ENCODE measurements at places on chromosomes 3 and 15. TPM values are rescaled to one million over a fixed set of nuclear protein-coding genes. Genes with fewer than 3 reads are reported as not detected.

- no peak for DNase-seq
Measured at GRCh38 chr3:71702131-71703024, 22.8 kb downstream of the EIF4E3 start.

DNA sequence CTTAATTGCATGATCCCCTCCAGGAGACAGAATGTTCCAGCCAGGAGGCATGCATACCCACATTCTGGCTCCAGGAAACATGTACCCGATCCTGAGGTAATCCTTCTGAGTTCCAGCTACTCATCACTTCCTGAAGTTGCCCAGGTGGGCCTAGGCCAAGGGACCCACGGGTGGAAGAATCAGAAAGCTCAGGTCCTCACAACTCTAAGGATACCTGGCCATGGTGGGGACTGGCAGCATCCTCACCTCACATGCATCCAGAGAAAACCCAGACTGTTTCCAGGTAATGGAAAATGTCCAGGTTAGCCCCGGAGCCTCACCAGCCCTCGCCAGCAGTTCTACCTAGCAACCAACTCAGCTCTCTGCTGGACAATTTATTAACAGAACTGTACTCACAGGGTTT, 78.2 kb downstream of the DAPK2 start:
- no peak for DNase-seq

The CCDC12 gene
- 18.6 TPM for total RNA-seq

DNA sequence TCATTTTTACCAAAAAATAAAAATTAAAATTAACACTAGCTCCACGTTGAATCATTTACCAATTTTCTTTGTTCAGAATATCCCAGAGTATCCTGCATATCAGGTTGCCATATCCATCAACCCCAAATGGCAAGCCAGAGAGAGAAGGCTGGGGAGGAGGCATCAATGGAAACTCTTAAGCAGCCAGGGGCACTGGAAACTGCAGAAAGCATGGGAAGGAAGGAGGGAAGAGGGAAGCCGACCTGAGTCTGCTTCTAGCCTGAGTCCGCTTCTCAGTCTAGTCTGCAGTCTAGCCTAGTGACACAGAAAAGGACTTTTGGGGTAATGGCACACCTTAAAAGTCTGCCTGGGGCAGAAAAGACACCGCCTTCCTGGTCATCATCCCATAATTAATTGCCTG, 1.6 kb upstream of the MTHFS start:
- no peak for DNase-seq

DNA sequence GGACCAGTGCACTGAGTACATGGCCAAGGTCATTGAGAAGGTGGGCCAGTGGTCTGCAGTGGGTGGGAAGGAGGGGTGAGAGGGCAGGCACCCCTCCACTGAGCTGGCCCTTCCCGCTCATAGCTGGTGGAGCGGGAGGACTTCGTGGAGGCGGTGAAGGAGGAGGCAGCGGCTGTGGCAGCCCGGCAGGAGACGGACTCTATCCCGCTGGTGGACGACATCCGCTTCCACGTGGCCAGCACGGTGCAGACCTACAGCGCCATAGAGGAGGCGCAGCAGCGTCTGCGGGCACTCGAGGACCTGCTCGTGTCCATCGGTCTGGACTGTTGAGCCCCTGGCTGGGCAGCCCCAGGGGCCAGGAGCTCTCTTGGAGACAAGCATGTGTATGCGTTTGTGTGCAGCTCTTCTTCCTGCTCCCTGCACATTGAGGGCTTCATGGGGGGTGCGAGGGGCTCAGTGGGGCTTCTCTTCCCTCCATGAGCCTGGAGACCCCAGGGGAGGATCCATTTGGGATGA, 7.5 kb downstream of the ABTB1 start:
- DNase-seq, result no peak

GRCh38 chr3:16388850-16389441, 123.9 kb downstream of the OXNAD1 start:
- DNase-seq, result peak; percentile 96

- DNase-seq, result no peak
Measured at GRCh38 chr3:8625991-8626390, 18.6 kb downstream of the SSUH2 start.

DNA sequence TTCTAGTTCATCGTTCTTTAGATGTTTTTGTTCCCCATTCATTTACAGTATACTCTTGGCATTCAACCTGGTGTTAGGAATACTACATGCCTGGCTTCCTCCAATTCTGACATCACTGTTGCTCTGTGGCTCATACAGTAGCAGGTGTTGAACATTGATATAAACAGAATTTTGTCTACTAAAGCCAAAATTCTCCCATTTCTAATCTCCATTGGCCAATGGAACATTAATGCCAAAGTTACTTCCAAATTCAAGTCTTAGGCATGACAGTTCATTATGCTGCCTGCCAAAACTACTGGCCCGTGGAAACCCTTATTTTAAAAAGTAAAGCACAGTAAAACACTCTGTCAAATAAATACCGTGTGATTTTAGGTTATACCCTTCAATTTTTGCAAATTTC, 368.0 kb downstream of the NAALADL2 start:
- no peak for DNase-seq

The ISL2 gene
- 0.64 TPM for total RNA-seq

The THRB gene
- 5.2 TPM for total RNA-seq

DNA sequence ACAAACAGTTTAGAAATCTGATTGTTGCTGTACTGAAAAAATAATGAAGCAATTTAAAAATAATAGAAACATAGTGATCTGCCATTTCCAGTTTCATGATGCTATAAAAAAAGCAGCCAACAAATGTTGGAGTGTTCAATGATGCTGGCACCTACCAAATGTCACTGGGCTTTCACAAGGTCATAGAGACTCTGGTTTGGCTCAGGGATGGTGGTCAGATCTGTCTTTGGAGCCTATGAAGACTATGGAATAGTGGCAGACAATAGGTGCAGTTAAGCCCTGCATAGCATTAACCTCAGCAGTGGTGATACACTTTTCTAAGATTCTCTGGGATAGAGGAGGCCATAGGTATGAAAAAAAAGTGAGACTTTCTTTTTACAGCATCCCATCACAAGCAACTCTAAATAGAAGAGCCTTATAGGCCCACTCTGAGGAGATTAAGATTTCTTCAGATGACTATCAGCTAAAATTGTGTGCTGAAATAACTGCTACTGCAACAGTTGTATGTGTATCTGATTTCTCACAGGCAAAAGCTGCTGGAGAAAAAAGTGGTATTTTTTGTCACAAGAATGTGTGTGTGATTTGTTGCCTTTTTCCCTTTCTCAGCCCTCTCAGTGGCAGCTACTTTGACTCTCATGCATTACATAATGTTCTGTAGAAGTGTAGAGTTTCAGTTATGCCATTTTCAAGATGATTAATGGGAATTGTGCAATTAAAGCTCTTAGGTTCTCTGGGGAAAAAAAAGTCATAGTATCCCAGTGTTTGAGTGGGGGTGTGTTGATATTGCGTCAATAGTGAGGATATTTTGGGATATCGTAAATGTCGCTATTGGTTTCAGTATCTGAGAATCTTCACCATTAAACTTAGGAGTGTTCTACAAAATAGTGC, 137.4 kb downstream of the MBNL1 start:
- peak; percentile 98 for DNase-seq

DNA sequence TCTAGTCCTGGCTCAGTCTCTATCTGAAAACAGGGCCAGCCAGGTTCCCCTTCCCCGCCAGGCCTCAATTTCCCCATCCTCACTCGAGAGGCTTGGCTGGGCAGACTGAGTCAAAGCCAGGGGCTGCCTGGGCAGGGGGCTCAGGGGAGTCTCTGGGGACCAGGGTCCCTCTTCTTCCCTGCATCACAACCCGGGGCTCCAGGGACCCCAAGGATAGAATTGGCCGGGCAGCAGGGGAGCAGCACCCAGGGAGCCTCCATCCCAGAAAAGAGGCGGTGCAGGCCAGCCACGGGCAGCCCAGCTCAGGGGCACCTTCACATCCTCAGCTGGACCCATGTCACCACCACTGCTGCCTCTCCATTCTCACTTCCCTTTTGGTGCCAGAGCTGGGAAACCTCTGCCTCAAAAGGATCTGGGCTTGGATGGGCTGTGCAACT, 13.3 kb upstream of the PLXND1 start:
- no peak for DNase-seq

- DNase-seq, result peak; percentile 11
Measured at GRCh38 chr15:81893182-81893835, 152.5 kb downstream of the MEX3B start.

- DNase-seq, result no peak
Measured at GRCh38 chr3:181855825-181856224, 144.1 kb downstream of the SOX2 start.

GRCh38 chr3:52469001-52469400, 13.6 kb downstream of the NISCH start:
- DNase-seq, result peak; percentile 69

DNA sequence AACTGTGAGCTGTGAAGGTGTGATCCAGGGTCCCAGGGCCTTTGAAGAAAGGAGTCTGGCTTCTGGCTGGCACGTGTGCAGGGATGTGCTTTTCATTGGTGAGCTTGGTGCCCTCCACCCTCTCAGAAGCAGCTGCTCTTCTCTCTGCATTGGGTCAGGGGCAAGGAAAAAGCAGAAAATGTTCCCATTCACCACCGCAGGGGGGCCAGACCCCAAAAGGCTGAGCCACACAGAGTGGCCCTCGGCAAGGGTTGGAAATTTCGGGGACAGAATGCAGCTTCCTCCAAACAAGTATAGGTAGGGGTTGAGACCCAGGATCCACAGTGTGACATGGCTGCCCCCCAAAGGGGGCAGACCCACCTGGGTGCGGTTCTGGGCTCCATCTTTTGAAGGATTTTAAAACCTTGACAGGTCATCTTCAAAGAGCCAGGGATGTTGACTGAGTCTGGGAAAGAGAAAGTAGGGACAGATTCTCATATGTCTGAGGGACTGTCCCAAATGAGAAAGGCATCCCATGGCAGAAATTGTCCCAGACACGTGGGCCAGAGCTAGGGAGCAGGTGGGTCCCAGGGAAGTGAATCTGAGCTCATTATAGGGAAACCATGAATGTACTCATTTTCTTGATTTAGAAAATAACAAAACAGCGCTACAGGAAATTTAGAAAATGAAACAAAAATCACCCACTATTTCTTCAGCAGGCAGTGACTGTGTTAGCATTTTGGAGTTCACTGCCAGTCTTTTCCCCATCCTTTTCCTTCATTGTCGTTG, 2.7 kb downstream of the CSK start:
- no peak for DNase-seq

The IL17RE gene
- total RNA-seq, result 0.64 TPM

The PRR20G gene
- not detected for total RNA-seq

DNA sequence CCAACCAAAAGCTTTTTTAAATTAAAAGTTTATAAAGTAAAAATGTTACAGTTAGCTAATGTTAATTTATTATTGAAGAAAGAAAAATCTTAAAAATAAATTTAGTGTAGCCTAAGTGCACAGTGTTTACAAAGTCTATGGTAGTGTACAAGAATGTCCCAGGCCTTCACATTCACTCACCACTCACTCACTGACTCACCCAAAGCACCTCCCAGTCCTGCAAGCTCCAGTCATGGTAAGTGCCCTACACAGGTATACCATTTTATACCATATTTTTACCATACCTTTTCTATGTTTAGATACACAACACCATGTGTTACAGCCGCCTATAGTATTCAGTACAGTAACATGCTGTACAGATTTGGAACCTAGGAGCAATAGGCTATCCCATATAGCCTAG, 29.1 kb downstream of the SSR3 start:
- no peak for DNase-seq

The SPINK8 gene
- total RNA-seq, result not detected

The PLXNB1 gene
- total RNA-seq, result 35.0 TPM

DNA sequence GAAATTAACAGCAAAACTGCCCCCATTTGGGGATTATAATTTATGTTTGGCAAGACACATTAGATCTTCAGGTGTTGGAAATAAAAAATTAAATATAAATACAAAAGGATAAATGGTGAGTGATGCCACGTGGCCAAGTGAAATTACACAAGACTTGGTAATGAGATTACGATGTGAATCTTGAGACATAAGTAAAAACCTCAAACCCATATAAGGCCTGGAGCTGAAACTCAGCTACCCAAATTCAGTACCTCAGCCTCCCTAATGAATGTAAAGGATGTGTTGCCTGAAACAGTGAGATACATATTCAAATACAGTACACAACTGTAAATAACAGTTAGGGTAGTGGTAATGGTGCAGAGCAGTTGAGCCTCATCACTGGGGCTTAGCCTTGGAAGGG, 1146.6 kb downstream of the OTOL1 start:
- peak; percentile 25 for DNase-seq

DNA sequence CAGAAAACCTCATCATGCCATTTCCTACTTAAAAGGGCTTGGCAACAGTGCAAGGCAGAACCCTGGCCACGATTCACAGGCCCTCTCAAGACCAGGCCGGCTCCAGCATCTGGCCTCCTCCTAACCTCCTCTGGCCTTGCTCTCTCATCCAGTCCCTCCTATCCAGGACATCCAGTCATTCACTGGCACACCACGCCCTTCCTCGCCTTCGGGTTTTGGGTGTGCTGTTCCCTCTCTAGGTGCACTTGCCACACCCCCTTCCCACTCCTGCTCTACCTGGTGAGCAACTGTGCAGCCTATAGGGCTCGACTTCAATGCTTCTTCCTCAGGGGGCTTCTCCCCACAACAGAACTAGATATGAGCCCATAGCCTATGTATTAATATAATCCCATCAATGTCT, 317.1 kb downstream of the ARRDC4 start:
- DNase-seq, result no peak

The LIPH gene
- under 0.01 TPM for total RNA-seq

DNA sequence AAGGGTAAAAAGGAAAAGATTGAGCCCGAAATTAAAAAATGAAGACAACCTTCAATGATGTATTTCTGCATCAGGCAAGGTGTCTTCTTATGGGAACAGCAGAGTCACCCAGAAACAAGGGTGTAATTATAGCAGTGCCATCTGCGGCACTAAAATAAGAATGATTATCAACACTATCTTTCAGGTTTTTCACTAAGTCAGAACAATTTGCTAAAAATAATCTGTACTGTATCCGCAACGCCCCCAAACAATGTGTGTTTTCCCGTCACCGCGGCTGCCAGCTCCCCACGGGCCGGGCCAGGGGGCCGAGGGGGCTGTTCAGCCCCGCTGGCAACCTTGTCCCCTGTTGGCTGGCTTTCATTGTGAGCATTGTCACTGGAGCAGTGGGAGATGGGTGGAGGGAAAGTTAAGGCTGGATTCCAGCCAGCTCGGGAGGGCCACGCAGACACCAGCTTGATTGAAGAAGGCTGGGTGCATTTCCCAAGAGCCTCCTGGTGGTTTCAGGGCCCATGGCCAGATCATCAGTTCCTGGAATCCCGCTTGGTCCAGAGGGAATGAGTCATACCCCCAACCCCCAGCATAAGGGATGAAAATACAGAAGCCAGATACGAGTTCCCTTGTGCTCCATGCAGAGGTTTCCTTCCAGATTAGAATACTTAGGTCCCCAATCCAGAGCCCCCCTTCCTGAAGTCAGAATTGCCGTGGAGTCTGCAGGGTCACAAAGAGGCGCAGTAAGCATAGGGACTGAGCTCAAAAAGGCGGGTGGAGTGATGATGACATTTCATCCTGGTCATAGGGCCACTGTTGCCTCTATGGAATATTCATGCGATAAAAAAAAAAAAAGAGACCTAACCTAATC, 90.2 kb upstream of the KLF13 start:
- DNase-seq, result peak; percentile 98

- DNase-seq, result no peak
Measured at GRCh38 chr3:73188707-73189106, 127.2 kb downstream of the EBLN2 start.

Measured in fibroblast of villous mesenchyme (primary cell).